Cortex of kidney (tissue), 1 donor: ENCODE measurements at places on chromosomes 3 and 15.

DNA sequence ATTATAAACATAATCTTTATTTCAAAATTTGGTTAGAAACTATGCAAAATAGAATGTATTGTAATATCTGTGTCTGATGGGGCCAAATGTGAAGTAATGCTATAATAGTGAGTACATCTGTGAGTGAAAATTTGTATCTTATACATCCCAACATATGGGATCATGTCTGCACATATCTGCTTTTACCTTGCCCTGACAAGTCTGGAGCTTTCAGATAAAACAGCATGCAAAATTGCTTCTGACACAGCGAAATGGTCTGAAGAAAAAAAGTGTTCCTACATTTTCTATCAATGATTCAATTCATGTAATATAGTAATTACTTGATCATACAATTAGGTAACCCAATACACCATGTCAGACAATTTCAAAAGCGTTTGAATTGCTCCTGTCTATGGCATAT is 58.1 kb upstream of the P3H2 start:
- DNase-seq, result no peak

DNA sequence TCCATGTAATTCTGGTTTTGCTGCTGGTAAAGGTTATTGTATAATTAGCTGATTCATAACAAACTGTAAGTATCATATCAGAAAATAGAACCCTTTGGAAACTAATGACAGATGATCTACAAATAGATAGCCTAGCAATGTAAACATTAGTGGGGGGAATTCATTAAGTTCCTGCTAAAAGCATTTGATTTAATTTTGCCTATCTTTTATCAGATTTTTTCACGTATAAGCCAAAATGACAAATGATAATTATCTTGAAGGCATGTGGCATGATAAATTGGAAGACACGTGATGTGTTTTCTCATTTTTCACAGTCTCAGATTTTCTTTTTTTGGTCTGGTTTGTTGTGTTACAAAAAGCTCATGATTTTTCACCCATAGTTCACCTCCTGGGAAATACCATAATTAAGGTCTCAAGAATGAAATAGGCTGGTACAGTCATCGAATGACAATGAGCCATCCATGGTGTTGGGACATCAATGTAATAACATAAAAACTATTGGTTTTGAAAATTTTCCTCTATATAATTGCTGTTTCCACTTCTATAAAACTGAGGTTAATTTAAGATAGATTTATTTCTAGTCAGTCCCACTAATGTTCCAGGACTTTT is 325.9 kb upstream of the TBL1XR1 start:
- DNase-seq, result no peak

- DNase-seq, result no peak
These were observed 17.2 kb upstream of the GNB5 start for GRCh38 chr15:52208306-52208946.

GRCh38 chr3:141644931-141645330 is 93.2 kb upstream of the RNF7 start:
- no peak for DNase-seq

- DNase-seq, result no peak
These were observed at the start of gene RFT1 for GRCh38 chr3:53130179-53131061. RFT1 (minus strand) TSS chr3:53130435; CDS start chr3:53130400, 35 bp downstream.

DNA sequence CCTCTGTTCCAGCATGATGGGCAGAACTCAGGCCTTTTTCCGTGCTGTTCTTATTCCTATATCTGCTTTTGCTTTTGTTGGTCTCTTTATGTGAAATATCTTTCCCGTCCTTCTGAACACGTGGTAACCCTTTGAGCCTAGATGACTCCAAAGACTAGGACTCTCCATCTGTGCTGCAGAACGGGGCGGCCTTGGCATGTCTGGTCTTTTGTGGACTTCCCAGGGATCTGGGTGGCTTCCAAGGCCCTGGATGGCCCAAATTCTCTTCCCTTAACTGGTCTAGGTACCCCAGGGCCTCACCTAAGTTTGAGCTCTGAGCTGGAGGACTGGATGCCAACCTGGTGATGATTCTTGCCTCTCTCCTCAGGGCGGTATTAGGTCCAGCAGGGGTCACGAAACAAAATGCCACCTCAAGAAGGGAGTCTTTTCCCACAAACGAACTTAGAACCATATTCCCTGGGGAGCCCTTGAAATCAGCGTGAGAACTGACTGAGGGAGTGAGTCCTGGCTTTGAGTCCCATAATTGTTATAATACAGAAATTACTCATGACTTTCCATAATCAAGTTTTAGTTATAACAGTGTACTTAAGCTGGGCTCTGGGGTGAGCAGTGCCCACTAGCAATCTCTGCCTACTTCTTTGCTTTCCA is 13.8 kb downstream of the TLNRD1 start:
- no peak for DNase-seq

- no peak for DNase-seq
These were observed 266.0 kb upstream of the ICE2 start for GRCh38 chr15:60744826-60745460.

DNA sequence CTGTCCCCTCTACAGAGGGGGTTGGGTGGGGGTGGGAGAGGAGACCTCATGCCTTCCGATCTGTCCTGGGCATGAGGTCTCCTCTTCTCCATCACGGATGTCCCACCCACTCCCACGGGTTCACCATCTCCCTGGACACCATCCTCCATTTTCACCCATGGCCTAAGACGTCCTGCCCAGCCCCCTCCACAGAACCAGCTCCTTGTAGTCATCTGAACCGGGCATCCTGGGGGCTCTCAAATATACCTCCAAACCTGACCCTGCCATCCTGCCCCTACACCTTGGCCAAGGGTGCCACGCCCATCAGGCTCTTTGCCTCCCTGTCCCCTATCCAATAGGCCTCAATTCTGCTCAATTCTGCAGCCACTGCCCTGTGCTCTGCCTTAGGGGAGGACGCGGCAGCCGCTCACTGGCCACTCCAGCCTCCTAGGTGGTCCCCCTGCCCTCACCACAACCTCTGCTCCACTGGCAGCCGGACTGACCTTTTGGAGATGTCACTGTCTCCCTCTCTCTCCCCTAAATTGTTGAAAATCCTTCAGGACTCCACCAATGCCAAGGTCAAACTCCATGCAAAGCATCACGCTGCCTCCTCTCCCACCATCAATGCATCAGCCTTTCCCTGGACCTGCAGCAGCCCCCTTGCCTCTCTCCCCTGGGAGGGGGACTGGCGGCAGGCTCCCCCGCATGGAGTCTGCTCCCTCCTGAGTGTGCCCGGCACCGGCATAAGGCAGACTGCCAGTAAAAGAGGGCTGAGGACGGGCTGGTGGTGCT is 9.4 kb upstream of the ANPEP start:
- no peak for DNase-seq

- DNase-seq, result no peak
These were observed 171.8 kb upstream of the WNT5A start for GRCh38 chr3:55658690-55659562.

GRCh38 chr15:97993310-97993738 is 32.8 kb downstream of the ARRDC4 start:
- no peak for DNase-seq

DNA sequence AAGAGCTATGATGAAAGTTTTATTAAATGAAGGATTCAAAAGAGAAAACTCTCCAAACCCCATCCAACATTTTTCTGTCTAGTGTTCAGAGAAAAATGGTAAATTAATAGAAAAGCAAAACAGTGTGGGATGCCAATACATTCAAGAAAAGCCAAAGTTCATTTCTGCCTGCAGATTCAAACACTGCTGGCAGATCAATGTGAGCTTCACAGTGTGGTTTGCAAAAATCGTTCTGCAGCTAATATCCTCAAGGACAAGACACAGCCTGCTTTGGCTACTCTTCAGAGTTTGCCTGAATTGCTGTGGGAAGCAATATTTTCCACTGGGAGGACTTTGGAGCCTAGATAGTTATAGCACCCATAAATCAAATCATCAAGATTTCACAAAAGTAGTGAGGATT is 619.9 kb upstream of the SUCLG2 start:
- no peak for DNase-seq

GRCh38 chr15:77804210-77804609 is 171.5 kb upstream of the LINGO1 start:
- DNase-seq, result no peak

DNA sequence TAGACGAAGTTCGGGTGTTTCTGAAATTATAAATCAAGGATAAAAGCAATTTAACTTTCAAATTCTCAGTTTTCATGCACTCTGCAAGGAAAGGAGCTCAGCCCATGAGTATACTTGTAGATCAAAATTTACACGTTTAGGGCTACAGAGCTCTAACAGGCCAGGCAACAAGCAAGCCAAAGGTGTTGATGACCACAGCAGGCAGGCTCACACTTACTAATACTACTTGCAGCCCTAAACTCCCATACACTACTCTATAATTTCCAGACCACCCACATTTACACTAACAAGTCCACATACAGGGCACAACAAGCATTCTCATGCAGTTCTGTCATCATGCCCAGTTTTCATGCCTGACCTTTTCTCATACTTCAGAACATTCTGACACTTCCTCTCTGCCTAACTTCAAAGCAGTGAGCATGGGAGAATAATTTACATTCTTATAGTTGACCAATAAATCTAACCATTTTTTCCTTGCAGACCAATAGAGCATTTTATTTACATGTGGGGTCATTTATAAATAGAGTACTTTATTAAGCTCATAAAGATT is 124.7 kb upstream of the FRMD4B start:
- DNase-seq, result no peak

GRCh38 chr3:171159024-171159821 is 132.7 kb upstream of the SLC2A2 start:
- DNase-seq, result no peak

DNA sequence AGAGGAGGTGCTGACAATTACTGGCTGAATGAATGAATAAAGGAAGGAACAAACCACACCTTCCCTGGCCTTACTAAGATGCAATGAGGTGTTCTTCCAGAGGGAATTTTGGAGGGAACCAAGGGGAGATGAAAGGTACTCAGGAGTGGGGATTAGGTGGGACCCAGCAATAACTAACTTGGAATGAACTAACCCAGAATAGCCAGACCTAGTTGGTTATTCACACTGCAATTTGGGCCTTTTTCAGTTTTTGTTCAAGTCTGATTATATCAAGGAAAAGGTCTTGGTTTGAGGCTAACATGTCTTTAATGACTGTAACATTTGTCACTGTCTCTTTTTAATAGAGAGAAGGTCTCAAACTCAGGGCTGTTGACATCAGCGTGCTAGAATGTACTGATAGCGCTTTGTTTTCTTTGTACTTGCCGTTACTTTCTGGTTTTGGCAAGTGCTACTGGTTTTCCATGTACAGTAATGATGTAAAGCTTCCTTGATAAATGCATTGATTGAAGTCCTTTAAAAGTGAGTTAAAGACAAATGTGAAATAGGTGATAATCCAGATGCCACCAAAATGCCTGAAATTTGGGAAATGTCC is 3.2 kb upstream of the PLXND1 start:
- no peak for DNase-seq

DNA sequence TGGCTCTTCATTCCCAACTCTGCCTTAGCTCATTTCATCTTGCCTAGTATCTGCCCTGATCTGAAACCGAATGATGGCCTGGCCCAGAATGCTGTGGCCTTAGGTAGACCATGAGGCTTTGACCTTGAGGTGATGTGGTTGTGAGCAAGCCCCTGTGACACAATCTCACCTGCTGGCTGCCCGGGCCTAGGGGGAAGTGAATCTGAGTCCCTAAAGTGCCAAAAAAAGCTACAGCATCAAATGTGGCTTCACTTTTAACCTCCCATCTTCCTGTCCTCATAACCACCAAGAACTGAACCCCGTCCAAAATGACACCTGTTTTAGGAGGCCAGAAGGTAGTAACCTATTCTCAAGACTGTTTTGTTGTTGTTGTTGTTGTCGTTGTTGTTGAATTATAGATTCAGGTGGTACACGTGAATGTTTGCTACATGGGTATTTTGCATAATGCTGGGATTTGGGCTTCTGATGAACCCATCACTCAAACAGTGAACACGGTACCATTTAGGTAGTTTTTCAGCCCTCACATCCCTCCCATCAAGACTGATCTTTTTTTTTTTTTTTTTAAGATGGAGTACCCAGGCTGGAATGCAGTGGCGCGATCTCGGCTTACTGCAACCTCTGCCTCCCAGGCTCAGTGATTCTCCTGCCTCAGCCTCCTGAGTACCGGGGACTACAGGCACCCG is 54.6 kb downstream of the MCCC1 start:
- no peak for DNase-seq

GRCh38 chr3:138461246-138461645 is 26.8 kb downstream of the ESYT3 start:
- DNase-seq, result no peak

- DNase-seq, result no peak
These were observed 756.8 kb upstream of the LMCD1 start for GRCh38 chr3:7744850-7745249.

DNA sequence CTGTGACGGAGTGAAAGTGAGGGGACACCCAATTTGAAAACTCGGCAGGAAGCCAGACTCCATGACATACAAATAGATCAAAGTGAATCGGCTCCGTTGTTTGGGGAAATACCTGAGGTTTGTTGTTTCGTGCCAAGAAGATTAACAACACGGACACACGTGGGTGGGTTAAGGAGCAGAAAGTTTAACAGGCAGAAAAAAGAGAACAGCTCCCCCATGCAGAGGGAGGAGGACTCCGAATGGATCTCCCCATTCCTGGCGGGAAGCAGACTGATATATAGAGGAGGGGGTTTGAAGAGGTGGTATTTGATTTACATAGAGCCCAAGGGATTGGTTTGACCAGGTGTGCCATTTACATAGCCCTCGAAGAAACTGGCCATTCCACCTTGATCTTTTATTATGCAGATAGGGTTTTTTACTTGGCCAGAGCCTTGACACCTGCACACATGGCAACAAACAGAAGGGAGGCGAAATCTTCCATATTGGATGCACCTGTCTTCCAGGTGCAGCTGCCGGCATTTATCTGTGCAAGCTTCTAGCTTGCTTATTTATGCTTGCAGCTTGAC is 4.8 kb upstream of the SACM1L start:
- no peak for DNase-seq

GRCh38 chr3:24496529-24497482 is 2.2 kb upstream of the THRB start:
- no peak for DNase-seq

GRCh38 chr3:111476701-111477100 is 65.3 kb upstream of the CD96 start:
- no peak for DNase-seq

- DNase-seq, result no peak
These were observed 28.6 kb downstream of the RLBP1 start for GRCh38 chr15:89192766-89193165.

DNA sequence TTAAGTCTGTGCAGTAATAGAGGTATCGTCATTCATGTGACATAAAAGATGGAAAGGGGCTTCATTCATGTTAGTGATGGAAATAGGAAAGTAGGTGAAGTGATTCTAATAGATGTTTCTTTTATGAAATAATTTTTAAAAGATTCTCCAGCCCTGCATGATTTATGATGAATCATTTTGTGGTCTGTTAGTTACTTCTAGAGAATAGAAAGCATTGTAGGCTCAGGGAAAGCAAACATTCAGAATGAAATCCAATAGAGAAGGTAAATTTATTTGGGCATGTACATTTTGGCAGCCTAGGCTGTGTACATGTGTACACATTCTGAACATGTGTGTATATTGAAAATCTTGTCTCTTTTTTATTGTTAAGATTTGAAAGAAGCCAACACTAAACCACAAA is 23.1 kb downstream of the PPARG start:
- no peak for DNase-seq
